Nephron progenitor cell (in vitro differentiated cells): ENCODE measurements at places on chromosomes 4 and X.

DNA sequence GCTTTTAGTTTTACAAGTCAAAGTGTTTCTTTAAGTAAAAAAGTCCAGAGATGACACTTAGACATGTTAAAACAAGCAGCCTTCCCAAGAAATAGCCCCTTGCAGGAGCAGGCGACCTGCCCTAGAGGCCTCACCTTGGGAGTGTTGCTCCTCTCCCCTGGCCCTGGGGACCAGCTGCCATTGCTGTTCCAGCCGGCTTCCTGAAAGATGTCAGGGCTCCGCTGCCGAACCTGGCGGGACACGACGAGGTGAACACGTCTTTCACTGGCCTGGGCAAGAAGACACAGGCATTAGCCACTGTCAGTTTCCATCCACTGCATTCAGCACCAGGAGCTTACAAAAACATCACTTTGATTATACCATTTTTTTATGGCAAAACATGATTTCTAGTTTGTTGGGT lies 104.1 kb downstream of the FIP1L1 start:
- no peak for DNase-seq

GRCh38 chrX:108875548-108875947 lies 139.2 kb upstream of the IRS4 start:
- no peak for DNase-seq

DNA sequence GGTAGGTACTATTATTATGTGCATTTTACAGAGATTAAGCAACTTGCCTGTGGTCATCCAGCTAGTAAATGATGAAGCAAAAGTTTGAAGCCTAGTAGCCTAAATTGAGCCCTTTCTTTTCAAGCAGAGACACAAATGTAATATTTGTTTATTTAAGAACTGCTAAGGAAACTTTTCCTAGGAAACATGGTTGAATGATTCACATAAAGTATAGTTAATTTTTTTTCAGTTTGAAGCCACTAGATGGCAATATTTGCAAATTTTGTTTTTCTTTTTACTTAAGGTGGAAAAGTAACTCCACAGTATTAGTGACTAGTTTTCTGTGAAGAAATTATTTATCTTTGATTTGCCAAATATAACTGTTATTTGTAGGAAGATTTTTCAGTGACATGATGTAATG lies 52.8 kb upstream of the ANKRD17 start:
- DNase-seq, result no peak

DNA sequence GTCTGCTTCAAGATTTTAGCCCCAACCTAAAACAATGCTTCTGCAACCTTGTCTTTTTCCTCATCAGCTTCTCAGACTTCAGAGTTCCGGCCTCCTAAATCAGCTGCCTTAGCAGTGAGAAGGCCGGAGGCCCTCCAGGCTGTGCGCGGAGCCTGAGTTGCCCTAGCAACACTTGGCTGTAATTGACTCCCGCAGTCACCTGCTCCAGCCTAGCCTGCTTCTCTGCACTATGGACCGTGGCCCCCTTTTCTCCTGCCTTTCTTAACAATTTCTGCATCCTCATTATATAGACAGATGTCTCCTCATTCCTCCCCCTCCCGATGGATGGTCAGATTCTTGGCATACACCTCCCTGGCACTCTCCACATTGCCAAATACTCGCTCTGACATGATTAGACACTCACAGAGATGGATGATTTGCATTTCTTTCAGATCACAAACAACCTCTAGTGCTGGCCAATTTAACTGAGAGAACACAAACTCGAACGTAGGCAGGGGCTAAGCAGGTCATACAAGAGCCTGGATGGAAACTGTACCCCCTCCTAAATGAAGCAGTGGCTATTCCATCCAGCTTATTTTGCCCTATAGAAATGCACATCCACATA lies 9.5 kb upstream of the HUWE1 start:
- peak; percentile 23 for DNase-seq

DNA sequence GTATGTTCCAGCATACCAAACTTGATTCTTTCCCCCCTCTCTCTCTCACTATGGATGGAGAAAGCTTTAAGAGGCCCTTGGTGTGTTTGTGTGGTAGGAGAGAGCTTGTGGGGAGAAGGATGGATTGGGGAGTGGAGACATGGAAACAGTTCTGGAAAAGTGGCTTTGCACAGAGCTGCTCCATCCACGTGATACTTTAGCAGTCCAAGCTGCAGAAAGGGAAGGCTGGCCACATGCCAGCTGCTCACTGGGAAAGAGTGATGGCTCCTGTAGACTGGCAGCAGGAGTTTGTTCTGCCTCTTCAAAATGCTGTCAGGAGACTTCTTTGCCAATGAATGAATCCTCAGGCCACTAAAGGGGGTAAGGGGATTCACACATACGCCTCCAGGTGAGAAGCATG lies 21.7 kb upstream of the SEC24B start:
- DNase-seq, result no peak

DNA sequence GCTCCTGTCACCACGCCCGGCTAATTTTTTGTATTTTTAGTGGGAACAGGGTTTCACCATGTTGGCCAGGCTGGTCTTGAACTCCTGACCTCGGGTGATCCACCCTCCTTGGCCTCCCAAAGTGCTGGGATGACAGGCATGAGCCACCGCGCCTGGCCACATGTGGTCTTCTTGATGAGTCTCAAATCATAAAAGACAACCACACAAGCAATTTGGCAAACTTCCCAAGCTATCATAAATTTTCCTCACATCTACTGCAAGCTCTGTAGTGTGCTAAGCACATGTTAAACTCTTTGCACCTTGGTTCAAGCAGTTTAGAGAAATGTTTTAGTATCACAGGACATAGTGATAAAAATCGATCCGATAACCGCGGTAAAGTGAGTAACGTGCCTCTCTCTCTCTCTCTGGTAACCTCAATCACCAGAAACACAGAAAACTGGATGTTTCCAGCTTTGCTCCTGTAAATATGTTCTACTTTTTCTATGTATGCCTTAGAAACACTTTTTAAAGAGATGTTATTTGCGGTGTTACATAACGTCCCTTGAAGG lies 256.8 kb downstream of the DHRSX start:
- DNase-seq, result no peak

GRCh38 chr4:27662426-27662825 lies 801.8 kb downstream of the STIM2 start:
- DNase-seq, result no peak

DNA sequence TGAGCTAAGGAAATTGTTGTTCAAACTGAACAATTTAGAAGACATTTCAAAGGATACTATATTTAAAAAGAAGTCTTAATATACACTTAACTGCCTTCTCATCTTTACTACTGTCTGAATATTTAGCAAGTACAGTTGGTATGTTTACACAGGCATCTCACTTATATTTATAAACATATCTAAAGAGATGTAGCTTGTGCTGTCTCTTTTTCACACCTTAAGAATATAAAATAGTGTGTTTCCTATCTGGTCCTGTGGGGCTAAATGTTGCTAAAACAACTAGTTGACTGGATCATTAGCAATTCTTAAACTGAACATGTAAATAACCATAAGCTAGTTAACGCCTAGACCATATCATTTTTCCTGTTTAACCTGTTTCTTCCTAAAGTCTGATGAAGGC lies 336.3 kb downstream of the PPP3CA start:
- DNase-seq, result no peak

- DNase-seq, result no peak
Observed at GRCh38 chrX:17597836-17598439, 139.4 kb upstream of the SCML1 start.

GRCh38 chr4:13970349-13970748 lies 342.8 kb upstream of the BOD1L1 start:
- DNase-seq, result no peak

DNA sequence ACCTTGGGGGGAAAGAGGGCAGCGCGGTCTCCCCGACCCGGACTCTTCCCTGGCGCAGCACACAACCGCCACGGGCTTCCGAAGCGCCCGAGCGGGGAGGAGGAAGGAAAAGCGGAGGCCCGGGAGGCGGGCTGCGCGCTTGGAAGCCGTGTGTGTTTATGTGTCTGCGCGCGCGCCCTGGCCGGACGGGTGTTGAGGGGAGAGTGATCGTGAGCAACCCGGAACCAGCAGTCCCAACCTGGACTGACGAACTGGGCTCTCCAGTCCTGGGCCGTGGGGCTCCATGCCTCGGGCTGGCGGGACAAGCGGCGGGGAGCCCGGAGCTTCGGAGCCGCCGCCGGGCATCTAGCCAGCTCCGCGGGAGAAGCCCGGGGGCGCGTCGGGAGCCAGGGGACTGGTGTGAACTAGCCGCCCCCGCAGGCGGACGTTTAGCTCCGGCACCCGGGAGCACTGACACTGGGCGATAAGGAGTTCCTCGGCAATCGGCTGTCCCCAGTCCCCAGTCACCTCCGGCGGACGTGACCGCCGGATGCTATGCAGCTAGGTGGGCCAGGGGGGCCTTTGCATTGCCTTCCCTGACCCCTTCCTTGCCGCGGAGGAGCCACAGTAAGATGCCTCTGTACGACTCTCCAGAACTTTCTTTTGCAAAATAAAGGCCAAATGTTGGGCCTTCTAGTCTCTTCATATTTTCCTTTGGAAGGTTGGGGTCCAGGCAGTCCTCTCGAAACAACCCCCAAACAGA lies 74.8 kb upstream of the BCOR start:
- peak; percentile 54 for DNase-seq

- DNase-seq, result no peak
Observed at GRCh38 chr4:1554876-1555265, 129.2 kb downstream of the FAM53A start.

DNA sequence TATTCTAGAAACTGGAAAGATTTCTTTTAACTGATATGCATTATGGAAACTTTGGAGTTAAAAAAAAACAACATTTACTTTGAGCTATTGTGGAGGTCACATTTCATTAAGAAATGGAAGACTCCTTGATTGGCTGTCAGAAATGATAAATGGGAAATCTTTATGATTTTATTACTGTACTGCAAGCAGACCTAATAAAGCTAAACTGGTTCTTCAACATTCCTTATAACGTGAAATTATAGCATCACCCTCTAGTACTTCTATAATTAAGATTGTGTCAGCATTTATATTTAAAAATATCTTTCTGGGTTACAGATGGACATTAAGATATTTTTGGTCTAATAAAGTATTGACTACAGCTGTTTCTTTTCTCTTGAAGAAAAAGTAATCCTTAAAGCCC lies 213.8 kb upstream of the PACRGL start:
- no peak for DNase-seq

- no peak for DNase-seq
Observed at GRCh38 chr4:152828122-152828521, 48.4 kb downstream of the ARFIP1 start.

- no peak for DNase-seq
Observed at GRCh38 chr4:6386091-6386490, 86.3 kb downstream of the PPP2R2C start.
